Activated naive CD8-positive, alpha-beta T cell treated with anti-CD3 and anti-CD28 coated beads, Interleukin-2, amount 50 U/mL, for 16 hours (primary cell): ENCODE measurements at places on chromosomes 16 and 17.

DNA sequence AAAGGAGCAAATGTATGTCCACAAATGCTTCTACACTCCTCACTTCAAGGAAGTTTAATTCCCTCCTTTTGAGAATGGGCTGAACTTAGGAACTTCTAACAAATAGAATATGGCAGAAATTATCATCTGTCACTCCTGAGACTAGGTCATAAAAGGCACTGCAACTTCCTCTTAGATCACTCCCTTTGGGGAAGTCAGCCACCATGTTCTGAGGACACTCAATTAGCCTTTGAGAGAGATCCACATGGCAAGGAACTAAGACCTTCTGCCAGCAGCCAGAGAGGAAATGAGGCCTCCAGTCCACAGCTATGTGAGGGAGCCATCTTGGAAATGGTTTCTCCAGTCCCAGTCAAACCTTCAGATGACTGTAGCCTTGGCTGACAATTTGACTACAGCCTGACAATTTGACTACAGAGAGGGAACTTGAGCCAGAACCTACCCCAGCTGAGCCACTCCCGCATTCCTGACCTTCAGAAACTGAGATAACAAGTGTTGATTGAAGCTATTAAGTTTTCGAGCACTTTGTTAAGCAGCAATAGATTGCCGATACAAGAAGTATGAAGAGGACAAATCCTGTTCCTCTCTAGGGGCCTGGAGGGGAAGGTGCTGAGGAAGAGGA is 113.4 kb upstream of the SEC14L1 start:
- no peak for DNase-seq

GRCh38 chr17:51951741-51952140 is 206.8 kb downstream of the CA10 start:
- DNase-seq = no peak

DNA sequence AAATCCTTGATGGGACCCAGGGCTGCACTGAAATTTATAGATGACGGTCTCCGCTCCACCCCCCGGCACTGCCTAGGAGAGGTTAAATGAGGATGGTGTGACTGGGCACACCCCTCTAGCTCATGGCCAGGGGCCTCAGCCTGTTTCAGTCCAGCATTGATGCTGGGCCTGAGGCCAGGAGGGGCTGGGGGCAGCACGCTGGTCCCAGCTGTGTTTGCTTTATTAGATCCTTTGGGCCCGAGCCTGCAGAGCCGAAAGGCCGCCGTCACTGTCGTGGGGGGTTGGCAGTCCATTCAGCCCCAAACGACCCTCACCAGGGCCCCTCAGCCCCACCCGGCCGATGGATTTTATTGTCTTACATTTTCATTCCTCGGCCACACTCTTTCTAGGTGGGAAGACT is 10.8 kb upstream of the DOK4 start:
- DNase-seq = no peak

DNA sequence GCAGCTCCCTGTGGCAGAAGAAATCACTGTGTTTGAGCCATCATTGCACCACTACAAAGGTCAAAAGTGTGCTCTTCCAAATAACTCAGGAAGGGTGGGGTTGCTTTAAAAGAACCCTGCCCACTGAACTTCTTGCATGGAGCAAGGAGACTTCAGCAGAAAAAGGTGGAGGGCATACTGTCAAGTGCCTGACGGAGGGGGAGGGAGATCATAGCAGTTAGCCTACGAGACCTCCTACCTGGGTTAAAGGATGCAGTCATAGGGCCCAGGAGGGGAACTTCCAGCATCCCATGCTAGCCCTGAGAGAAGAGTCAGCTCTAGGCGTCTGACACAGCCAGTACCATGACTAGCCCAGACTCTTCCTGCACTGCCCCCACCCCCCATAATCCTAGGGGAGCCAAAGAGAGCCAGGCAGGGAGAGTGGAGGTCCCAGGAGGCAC is 45.3 kb upstream of the MSI2 start:
- DNase-seq = no peak

DNA sequence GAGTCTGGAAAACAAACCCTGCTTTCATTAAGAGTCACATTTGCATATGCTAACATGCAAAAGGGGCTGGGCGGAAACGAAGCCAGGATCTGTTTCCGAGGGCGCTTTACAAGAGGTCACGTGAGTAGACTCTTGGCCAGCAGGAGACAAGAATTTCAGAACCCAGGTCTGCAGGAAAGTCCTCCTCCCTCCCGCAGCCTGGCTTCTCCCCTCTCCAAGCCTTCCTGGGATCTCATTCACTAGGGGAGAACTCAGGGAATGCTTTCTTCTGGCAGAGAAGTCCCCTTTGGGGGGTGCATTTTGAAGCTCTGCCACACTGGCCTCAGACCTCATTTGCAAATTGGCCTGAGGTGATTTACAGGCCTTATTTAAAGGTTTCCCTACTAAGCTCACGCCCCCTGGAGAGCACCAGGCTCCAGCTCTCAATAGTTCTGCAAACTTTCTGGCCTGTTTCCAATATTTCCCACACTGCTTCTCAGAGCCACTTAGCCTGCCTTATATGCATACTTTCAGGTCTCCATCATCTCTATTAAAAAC is 57.2 kb upstream of the CACNG5 start:
- DNase-seq = no peak

- no peak for DNase-seq
Measured at GRCh38 chr17:72063756-72064450, 56.9 kb upstream of the SOX9 start.

GRCh38 chr16:19926449-19927390 is 42.1 kb upstream of the GPRC5B start:
- DNase-seq = no peak

- DNase-seq = no peak
Measured at GRCh38 chr17:49915670-49916069, 53.3 kb upstream of the DLX4 start.

GRCh38 chr17:42282478-42283080 is 5.7 kb upstream of the STAT5A start:
- DNase-seq = no peak

DNA sequence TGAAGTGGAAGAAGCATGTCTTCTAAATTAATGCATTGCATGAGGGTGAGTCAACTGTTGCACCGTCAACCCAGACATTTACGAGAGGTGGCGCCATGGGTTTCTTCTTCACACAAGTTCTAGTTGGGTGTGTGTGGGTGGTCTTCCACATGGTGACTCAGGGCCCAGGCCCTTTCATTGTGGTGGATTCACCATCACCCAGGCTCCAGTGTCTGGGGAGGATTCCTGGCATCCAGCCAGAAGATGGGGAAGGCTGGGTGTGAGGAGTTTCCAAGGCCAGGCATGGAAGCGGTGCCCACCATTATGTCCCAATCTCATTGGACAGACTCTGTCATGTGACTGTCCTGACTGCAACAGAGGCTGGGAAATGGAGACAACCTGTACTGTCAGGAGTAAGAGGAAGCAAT is 21.4 kb upstream of the JPH3 start:
- DNase-seq = no peak

- no peak for DNase-seq
Measured at GRCh38 chr17:40666331-40666730, 1.4 kb upstream of the KRT222 start.

- DNase-seq = no peak
Measured at GRCh38 chr16:81708266-81709015, 70.7 kb upstream of the PLCG2 start.

DNA sequence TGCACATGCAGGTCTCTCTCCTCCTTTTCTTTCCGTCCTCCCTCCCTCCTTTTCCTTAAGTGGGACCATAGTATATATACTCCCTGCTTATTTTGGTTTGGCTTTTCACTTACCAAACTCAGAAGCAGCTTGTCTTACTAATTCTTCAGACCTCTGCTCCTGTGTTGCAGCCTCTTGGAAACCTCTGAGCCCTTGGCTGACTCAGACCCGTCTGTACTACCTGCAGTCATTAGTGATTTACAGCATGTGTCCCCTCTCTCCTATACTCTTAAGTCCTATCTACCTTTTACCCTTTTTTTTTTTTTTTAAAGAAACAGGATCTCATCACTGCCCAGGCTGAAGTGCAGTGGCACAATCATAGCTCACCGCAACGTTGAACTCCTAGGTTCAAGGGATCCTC is 207.0 kb downstream of the STX8 start:
- no peak for DNase-seq

- DNase-seq = no peak
Measured at GRCh38 chr17:63681530-63681929, 18.4 kb downstream of the LIMD2 start.

DNA sequence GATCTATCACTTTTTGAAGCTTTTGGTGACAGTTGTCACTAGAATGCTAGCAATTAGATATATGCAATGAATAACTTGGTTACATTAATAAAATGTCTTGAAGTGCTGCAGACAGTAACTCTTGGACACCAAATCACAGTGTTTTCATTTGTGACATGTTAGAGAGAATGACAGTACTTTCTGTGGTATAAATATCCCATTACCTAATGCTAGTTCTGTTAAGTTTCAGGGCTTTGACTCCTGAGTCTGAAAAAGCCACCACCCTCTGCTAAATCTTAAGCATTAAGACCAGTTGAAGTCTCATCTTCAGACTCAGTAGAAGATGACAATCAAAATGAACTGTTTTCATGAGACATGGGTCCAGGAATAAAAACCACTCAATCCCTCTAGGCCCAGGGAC is 10.6 kb upstream of the CPHXL2 start:
- no peak for DNase-seq

DNA sequence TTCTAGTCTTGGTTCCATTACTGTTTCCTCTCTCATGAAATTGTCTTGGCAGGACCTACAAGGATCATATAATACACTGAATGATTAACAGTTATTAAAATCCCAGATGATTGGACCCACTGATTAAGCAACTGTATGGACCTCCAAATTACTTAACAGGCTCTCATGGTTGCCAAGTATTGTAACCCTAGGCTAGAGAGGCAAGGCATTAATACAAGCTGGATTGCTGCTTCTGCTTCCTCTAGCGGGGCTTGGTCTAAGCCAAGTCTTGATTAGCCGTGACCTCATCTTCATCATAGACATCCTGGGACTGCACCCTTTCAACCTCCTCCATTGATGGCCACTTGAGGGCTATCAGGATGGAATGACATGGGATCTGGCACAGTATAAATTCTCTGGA is 46.9 kb downstream of the SYCE1L start:
- no peak for DNase-seq

- DNase-seq = no peak
Measured at GRCh38 chr17:76369804-76370203, 14.6 kb upstream of the SPHK1 start.

DNA sequence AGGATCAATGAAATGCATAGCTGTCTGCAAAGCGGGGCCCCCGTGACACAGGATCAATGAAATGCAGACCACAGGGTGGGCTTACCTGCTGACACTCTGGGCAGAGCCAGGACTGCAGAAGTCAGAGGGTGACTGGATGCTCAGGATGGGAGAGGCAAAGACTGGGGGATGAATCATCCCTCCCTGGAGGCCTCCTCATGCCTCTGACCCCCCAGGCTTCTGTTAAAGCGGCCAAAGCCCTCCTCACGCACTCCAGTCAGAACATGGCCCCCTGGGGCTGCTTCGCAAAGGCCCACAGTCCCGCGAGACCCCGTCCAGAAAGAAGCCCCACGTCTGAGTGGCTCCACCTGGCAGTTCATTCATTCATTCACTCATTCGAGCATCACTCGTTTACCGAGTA is 38.4 kb upstream of the FOXF1 start:
- no peak for DNase-seq

DNA sequence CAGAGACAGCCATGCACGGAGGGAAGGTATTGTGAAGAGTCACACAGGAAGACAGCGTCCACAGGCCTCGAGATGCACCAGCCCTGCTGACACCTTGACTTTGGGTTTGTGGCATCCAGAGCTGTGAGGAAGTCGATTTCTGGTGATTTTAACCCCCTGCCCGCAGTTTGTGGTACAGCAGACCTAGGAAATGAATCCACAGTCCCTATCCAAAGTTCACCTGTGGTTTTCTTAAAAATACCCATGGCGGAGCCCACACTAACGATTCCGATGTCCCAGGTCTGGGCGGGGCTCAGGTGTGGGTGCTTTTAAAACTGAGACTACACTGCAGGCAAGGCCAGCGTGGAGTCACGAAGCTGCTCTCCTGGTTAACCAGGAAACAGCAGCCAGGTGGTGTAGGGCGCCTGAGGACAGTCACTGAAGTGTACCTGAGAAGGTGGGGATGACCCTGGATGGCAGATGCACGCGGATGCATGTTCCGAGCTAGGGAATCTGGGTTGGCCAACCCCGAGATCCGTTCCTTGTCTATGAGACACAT is 14.4 kb upstream of the MEAK7 start:
- no peak for DNase-seq

GRCh38 chr16:29182501-29182900 is 197.6 kb downstream of the LAT start:
- DNase-seq = no peak

DNA sequence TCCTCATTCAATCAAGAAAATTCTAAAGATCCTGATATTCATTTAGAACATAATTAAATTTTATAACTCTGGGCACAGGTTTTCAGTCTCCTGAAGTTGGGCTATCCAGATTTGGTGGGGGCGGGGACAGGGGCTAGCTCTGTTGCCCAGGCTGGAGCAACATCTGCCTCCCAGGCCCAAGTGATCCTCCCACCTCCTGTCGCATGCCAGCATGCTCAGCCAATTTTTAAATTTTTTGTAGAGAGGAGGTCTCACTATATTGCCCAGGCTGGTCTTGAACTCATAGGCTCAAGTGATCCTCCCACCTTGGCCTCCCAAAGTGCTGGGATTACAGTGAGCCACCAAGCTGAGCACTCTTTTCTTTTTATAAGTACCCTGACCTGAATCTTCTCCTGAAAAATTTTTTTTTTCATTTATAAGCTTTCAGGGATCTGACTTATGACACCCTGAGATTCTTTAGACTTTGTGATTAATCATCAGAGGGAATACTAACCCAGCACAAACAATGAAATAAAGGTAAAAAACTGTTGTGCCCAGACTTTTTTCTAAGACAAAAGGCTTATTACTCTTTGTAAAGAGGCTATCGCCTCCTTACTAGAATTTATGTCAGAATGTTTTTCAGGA is 62.6 kb downstream of the TUBD1 start:
- no peak for DNase-seq

GRCh38 chr17:50356418-50356817 is 10.5 kb downstream of the XYLT2 start:
- no peak for DNase-seq

- DNase-seq = no peak
Measured at GRCh38 chr17:81551458-81552243, 502 bp downstream of the FAAP100 start.

DNA sequence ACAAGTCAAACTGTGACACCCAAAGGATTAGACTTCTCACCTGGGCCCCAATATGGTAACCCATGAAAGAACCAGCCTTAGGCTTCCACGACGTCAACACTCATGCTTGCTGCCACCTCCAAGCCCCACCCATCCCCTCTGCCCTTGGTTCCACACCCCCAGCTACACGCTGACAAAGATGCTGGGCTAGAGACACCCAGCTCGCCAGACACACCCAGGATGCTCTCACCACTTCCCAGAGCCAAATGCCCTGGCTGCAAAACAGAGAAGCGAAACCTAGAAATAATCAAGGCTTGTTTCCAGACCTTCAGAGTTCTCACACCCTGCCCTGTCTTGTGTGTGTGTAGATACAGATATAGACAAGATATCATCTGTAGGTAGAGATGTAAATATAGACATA is 26.0 kb upstream of the ADCY9 start:
- no peak for DNase-seq
